ENCODE measurements at places on chromosomes 16 and 17. TPM values are rescaled to one million over a fixed set of nuclear protein-coding genes. Genes with fewer than 3 reads are reported as not detected.

GRCh38 chr16:55508941-55509931 lies at the start of gene LPCAT2:
TSS of gene LPCAT2 (plus strand) at chr16:55509072. CDS start at chr16:55509182, 110 bp downstream.
- H3K27me3 ChIP-seq: no peaks in the 10 kb centered on the region
- H3K36me3 ChIP-seq: peaks cover 26% of the 10 kb centered on the region
- peak within 1 kb of the TSS; percentile 82 for H3K27ac ChIP-seq
- H3K4me1 ChIP-seq: peaks cover 29% of the 10 kb centered on the region
- DNase-seq: peak; percentile 91

- H3K4me1 ChIP-seq: no peaks in the 10 kb centered on the region
- no peak overlapping the region for H3K27ac ChIP-seq
- no peak overlapping the region for H3K4me3 ChIP-seq
- no peak for DNase-seq
- H3K36me3 ChIP-seq: no peaks in the 10 kb centered on the region
Observed at GRCh38 chr17:29433541-29433940, 43.4 kb downstream of the TAOK1 start.

DNA sequence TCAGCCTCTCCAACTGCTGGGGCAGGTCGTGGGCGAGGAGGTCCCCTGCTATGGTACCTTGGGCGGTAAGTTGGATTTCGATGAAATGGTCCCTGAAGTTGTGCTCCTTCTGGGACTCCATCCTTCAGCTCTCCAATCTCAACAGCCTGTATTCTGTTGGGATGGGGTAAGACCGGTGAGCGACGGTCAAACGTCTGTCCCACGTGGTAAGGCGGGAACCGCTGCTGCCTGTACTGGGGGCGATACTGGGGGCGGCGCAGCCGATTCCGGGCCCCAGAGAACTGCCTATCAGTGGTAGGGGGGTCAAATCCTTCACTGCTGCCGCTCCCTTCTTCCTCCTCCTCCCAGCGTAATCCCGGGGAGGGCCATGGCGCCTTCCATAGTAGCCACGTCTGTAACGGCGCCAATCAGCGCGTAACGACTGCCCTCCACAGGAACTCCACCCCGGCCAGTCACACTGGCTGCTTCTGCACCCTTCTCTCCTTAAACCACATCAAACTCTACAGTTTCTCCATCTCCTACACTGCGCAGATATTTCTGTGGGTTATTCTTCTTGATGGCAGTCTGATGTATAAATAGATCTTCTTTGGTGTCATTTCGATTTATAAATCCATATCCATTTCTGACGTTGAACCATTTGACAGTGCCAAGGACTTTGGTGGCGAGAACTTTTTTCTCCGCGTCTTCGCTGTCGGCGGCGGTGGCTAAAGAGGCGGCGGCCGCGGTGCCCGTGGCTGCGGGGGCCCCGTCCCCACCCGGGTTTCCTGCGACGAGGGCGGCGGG lies 41.1 kb downstream of the AHSP start:
- H3K4me1 ChIP-seq: peaks cover 16% of the 10 kb centered on the region
- no peaks in the 10 kb centered on the region for H3K36me3 ChIP-seq
- peaks cover 43% of the 10 kb centered on the region for H3K27me3 ChIP-seq

DNA sequence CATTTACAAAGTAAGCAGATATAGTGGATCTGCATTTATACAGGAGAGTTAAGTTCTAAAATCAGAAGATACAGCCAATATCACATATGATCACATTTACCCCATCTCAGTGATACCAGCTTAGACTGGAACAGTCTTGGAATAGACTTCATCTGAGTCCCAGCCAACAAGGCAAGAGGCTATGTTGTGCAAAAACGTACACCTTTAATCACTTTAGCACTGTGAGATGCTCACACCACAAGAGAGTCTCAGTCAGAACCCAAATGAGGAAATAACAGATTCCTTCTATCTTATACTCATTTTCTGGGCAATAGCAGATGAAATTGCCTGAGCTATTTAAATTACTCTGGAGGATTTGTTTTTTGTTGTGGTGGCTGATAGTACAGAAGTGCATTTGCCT lies 145.6 kb downstream of the ANKFN1 start:
- no peak overlapping the region for H3K27ac ChIP-seq
- no peaks in the 10 kb centered on the region for H3K36me3 ChIP-seq
- no peaks in the 10 kb centered on the region for H3K4me1 ChIP-seq
- H3K4me3 ChIP-seq: no peak overlapping the region

DNA sequence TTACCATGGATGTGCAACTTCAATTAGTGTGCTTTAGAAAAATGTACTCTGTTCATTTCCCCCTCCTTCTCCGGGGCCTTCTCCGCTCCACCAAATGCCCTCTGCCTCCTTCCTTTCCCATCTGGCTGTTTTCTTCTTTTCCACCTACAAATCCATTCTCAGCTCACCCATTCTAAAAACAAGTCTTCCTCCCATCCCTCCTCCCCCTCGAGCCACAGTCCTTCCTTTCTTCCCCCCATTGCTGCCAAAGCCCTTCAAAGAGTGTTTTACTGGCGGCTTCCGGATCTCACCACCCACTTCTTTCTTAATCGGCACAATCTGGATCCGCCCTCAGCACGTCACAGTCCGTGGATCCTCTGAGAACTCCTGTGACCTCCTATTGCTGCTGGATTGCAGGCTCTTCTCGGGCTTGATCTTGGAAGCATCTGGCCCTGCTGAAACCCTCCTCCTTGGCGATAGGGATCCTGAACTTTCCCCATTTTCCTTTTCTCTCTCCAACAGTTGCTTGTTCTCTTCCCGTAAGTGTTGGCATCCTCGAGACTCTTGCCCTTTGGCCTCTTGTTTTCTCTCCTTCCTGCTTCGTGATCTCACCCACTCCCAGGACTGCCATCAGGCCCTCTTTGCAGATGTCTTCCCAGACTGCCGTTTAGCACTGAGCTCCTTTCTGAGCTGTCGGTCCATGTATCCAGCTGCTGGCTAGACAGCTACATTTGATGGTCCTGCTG lies 36.0 kb upstream of the FBXO47 start:
- no peaks in the 10 kb centered on the region for H3K36me3 ChIP-seq
- peak overlapping the region; percentile 19 for H3K27ac ChIP-seq
- H3K4me1 ChIP-seq: peaks cover 26% of the 10 kb centered on the region

OR3A2 gene
- total RNA-seq: not detected

KCTD19 gene
- total RNA-seq: 3.3 TPM

ZNF385C gene
- not detected for total RNA-seq

HSD3B7 gene
- 2.9 TPM for total RNA-seq

GNAO1 gene
- total RNA-seq: 3.8 TPM

PIP4K2B gene
- total RNA-seq: 23.5 TPM
